SK-N-SH (cell line): ENCODE measurements at places on chromosomes 12 and 14.

DNA sequence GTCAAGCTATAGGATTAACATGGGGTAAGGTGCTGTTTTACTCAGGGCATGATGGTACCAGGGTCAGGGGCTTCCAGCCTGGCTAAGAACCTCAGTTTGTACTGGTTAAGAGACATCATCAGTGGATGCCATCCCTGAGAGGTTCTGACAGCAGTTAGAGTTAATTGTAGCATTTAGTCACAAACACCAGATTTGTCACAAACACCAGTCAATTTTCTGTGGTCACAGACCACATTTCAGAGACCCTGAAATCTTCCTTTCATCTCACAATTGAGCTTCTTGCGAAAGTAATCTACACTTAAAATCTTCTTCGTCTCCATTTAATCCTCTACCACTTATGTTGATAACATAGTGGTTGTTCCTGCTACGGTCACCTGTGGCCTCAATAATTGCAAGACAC lies 143.0 kb upstream of the EGLN3 start:
- no peak for DNase-seq

DNA sequence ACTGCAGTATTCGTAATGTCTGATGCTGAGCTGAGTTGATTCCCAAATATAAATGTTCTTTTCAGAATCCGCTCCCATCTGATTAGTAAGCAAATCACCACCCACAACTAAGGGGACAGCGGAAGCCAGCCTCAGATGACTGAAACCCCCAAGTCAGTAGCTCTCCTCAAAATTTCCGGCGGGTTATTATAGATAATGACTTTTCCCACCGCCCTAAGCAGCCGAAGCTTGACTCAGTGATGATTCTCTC lies 469 bp upstream of the LRFN5 start:
- DNase-seq: no peak

DNA sequence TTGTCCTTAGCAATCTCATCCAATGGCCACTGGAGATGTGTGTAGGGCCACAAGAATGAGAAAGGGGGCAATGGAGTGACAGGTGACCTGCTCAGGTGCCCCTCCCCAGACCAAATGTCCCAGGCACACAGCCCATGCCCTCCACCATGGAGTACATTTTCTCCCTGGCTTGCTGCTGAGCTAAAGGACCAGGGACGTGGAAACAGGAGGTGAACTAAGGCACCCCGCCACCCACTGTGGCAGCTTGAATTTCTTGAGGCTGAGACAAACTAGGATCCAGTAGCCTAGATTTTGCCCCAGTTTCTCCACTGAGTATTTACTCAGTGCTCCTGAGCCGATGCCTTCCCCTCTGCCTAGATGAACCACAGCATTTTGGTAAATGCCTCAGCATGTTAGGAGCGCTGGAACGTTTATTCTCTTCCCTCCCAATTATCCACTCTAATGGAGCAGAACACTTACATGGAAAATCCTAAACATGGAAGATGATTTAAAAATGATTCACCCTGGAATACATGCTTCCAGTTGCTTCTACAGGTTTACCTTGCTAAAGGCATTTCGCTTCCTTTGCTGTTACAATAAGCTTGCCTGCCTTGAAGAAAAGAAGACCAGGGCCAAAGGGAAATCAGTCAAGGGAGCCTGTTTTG lies 198.0 kb downstream of the ZFP36L1 start:
- DNase-seq: no peak

GRCh38 chr12:3308063-3308462 lies 182.9 kb upstream of the PRMT8 start:
- DNase-seq: no peak

DNA sequence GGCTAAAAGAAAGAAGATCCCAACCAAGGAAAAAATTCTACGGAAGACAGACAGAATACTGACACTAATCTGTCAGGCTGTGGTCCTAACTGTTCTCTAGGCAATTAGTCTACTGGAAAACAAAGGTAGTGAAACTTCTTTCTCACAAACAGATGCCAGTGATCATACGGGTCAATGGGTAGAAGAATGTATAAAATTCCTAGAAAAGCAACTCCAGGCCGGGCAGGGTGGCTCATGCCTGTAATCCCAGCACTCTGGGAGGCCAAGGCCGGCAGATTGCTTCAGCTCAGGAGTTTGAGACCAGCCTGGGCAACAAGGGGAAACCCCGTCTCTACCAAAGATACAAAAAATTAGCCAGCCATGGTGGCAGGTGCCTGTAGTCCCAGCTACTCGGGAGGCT lies 64.8 kb downstream of the HECTD4 start:
- no peak for DNase-seq

GRCh38 chr14:76500011-76500410 lies 124.1 kb downstream of the ESRRB start:
- DNase-seq: no peak

DNA sequence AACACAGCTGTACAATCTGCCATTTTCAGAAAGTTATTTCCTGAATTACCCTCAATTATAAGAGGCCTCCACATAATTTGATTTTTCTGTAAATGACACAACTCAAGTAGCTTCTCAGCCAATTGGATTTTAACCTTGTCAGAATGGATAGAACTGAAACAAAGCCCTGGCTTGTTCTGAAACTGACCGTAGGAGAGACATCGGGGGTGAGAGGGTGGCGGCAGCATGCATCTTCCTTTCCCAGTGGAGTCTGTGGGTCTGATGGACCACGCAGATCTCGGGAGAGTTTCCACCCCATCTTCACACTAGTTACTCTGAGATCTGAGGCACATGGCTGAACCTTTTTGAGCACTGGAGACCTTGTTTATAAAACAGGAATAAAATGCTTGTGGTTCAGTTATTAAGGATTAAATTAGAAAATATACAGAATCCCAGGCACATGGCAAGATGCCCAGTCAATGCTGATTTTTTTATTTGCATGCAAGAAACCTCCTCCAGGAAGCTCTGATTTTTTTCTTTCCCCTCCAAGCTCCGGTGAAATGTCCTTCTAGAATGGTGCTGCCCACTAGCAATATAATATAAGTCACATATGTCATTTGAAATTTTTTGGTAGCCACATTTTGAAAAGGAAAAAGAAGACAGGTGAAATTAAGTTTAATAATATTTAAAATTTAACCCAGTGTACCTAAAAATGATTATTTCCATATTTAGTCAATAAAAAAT lies 153.9 kb downstream of the CHST11 start:
- peak; percentile 31 for DNase-seq

GRCh38 chr14:86639146-86639545 lies 1109.2 kb downstream of the FLRT2 start:
- no peak for DNase-seq

- DNase-seq: no peak
Observed at GRCh38 chr12:50057896-50058670, 687 bp downstream of the ASIC1 start.

- DNase-seq: peak; percentile 46
Observed at GRCh38 chr14:103209054-103209453, 85.8 kb downstream of the TNFAIP2 start.

- no peak for DNase-seq
Observed at GRCh38 chr14:35989736-35990135, 163.6 kb downstream of the BRMS1L start.

DNA sequence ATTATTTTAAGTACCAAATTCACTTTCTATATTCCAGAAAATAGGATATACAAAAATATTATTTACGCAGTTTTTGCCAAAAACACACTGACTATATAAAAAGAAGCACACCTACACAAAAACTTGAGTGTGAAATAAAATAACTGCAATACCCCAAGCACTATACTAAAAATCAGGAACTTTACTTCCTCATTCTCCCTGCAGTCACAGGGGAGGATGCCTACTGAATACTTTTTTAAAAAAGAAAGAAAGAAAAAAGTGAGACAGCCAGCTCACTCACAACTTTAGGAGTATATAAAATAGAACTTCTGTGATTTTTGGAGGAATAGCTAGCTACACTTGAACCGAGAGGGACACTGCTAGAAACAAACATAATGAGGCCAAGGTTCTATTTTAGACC lies 12.2 kb downstream of the RPS6KA5 start:
- no peak for DNase-seq

GRCh38 chr14:50997712-50998111 lies 53.4 kb upstream of the PYGL start:
- no peak for DNase-seq

- no peak for DNase-seq
Observed at GRCh38 chr12:75707983-75708382, 196.6 kb upstream of the KRR1 start.

GRCh38 chr14:92759679-92760523 lies 11.5 kb upstream of the LGMN start:
- DNase-seq: no peak

GRCh38 chr14:77133720-77134338 lies 7.8 kb downstream of the ZDHHC22 start:
- DNase-seq: no peak

DNA sequence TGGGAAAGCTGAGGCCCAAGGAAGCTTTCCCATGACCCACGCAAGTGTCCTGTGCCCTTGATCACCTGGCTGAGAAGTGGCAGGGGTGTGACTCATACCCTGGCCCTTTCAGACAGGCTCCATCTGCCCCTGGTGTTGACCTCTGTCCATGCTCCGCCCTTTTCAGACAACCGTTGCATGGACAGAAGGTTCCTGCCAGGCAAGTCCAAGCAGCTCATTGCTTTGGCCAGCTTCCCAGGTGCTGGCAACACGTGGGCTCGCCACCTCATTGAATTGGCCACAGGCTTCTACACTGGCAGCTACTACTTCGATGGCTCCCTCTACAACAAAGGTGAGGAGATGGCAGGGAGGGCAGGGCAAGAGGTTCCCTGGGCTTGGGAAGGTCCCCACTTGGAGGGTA lies 103.5 kb downstream of the WSCD2 start:
- no peak for DNase-seq
